ENCODE measurements at places on chromosomes 7 and 10.
A peak's percentile ranks its signal among the peaks of the same experiment; 100 is the strongest.

DNA sequence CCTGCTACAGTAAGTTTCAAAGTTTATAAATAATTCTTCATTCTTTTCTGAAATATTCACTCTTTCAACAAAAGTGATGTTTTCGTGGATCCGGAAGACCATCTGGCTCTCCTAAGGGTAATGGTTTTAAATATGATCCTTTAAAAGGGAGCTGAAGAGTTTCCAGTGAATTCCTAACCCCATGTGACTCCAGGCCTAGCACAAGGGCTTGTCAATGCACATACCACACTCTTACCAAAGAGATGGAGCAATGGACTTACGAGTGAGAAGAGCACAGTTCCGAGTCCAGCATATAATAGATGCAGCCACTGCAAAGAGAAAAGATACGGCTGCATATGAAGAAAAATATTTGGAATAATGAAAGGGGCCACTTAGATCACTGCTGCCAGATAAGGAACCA is 32.1 kb upstream of the GATAD1 start:
- DNase-seq: no peak

GRCh38 chr10:114681542-114681941 is 23.5 kb upstream of the ABLIM1 start:
- no peak for DNase-seq

- no peak for DNase-seq
These were observed 75.4 kb downstream of the WIPF3 start for GRCh38 chr7:29881724-29882123.

DNA sequence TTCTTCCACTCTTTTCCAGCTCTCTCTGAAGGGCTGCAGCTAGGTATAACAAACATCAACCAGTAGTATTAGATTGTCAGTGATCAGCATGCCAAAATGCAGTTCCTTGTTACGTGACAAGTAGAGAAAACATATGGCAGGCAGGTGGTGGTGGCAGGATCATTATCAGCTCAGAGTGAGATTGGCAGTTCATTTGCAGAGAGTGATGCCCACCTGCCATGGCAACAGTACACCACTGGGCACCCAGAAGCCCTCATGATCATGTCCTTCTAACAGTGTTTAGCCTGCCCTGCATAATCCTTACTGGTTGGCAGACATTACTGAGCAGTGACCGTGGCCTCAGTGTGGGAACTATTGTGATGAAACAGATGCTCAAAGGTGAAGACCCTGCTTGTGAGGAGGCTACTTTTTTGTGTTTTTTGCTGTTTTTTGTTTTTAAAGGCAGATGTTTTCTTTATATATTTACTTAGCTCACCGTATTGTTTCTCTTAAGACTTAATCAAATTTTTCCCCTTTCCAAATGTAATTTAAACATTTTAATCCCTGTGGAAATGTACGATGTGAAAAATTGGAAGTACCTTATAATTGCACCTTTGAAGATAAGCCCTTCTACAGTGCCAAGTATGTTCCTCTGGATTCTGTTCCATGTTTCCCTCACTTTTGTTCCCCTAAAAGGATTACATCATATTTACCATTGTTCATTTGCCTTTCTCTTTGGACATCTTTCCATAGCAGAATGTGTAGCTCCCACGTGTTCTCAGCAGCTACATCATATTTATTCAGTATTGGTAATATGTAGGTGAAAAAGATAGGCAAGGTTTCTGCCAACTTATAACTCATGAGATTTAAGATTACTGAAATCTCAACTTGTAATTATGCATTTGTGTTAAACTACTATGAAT is 179.6 kb downstream of the SND1 start:
- no peak for DNase-seq

DNA sequence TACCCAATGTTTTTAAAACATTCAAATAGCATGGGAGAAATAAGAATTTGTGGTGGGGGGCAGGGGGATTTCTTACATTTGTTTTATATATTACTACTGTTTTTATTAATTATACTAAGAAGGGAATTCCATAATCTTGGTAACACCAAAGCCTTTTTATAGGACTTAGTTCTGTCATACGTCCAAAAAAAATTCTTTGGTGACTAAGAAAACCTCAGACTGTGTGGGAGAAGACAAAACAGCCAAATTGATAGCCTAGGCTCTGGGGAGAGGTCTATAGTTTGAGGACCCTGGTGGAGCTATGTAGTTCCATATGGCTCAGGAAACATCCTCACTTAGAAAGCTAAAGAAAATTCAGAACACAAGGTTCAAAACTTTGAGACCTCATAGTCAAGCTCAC is 23.4 kb downstream of the ACSM6 start:
- no peak for DNase-seq

DNA sequence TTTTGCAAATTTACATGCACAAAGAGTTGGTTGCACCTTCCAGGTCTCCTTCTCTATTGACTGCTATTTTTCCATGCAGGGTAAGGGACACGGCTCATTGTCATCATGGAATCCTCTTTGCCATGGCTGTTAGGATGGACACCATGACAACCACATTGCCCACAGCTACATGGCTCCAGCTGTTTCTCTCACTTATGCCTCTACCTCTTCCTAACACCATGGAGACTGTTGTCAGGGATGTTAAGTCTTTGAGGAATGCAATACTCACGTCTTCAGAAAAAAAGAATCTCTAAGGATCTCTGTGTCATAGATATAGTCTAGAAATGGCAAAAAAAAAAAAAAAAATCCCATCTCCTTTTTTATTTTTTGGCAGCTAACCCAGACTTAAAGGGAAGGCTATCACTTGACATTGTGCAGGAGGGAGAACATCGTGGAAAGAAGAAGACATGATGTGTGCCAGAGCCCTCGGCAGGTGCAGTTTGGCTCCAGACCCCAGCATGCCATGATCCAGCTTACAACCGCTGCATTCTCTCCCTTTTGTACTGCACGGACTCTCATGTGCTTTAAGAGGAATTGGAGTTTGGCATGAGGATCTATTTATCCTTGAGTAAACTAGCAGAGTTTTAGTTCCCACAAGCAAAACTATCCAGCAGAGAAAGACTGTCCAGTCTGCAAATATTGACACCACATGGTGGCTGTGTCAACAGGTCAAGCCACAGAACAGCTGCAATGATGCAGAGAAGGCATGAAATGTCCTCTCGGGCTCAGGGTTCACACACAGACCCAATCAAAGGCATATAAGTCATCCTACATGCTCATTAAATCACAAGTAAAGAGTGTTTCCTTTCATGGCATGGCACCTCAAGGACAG is 70.8 kb downstream of the FRMD4A start:
- no peak for DNase-seq

- DNase-seq: peak; percentile 65
These were observed 1.2 kb downstream of the COL26A1 start for GRCh38 chr7:101363734-101364374.

DNA sequence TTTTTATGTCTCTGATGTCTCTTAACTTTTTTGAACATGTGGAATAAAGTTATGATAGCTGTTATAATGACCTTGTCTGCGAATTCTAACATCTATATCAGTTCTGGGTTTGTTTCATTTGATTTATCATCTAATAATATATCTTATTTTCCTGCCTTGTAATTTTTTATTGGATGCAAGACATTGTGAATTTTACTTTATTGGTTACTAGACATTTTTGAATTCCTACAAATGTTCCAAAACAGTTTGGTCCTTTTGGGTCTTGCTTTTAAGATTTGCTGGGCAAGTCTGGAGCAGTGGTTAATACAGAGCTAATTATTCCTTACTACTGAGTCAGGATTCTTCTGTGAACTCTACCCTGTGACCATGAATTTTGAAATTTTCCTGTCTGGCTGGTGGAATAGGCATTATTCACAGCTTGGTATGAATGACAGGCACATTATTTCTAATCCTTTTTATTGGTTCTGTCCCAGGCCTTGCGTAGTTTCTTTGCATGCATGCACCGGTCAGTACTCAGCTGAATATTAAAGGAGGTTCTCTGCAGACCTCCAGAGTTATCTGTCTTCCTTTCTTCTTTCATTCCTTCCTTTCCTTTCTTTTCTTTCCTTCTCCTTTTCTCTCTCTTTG is 9.0 kb downstream of the CUTC start:
- DNase-seq: no peak

GRCh38 chr7:90580051-90580450 is 16.1 kb upstream of the CDK14 start:
- DNase-seq: no peak

DNA sequence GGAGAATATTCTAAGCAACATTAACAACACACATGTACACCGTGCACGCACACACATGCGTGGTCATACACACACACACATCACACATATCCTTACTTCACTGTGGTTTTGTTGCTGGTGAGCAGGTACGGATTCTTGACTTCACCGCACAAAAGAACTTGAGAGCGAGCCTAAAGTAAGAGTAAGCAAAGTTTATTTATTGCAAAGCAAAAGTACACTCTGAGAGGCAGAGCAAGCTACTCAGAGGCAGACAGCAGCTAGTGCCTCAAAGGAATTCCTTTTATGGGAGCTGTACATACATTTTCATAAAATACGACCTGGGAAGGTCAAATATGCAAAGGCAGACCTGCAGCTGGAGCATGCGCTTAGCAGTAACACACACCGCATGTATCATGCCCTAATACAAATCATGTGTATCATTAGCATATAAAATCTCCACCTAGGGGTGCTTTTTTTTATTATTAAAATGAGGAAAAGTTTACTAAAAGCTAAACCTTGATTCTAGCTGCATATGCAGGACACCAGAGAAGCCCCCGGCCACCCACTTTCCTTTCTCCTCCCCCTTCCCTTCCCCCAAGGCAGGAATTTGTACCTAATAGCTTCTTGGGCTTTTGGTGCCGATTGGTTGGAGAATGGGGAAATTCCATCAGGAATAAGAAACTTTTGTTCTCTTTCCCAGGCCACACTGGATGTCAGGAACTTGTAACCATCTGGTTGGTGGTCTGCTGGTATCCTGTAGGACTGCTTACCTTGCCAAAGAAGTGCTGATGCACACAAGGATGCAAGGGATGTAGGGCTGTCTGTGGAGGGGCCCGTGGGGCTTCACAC is 16.5 kb upstream of the GPR37 start:
- no peak for DNase-seq

DNA sequence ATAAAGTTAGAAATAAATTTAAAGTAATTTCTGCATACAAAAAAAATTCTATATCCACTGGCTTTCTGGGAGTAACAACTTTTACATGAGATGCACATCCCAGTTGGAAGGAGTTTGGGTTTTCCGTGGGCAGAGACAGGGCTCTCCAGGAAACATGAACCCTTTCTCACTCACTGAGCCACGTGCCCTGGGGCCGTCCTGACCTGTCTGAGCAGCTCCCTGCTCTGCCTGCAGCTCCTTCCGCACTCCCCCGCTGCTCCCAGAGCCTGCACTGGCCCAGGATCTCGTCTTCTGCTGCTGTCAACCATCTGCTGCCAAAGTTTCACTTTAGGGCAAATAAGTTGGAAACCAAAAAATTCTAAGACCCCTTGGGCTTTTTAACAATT is 169.1 kb downstream of the DIP2C start:
- no peak for DNase-seq

GRCh38 chr7:129502708-129503685 is 666 bp downstream of the SMKR1 start:
- no peak for DNase-seq

GRCh38 chr10:84826704-84827103 is 498.3 kb downstream of the CCSER2 start:
- DNase-seq: no peak

GRCh38 chr10:13943735-13944398 is 357.1 kb downstream of the PRPF18 start:
- no peak for DNase-seq

- no peak for DNase-seq
These were observed 185.2 kb upstream of the DGKB start for GRCh38 chr7:15087771-15088170.

DNA sequence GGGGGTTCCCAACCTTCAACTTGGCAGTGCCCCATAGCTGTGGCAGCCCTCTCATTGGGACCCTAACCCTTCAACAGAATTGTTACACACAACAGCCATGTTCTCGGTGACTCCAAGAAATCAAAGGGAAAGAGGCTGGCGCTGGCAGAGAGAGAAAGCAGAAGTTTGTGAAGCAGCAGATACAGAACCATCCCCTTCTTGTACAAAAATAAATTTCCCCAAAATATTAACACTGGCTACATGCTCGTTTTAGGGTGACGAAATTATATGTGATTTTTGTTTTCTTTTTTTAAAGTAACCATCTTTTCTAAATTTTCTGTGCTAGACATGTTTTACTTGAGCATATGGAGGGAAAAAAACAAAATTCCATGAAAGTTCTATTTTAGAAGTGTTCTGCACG is 45.2 kb upstream of the SAMD8 start:
- DNase-seq: no peak

GRCh38 chr10:16884497-16884896 is 67.3 kb upstream of the RSU1 start:
- no peak for DNase-seq

- no peak for DNase-seq
These were observed 63.3 kb upstream of the DNAJB12 start for GRCh38 chr10:72417971-72418370.

GRCh38 chr7:157589680-157590079 is 252.9 kb downstream of the DNAJB6 start:
- no peak for DNase-seq

Data from activated CD4-positive, alpha-beta T cell treated with anti-CD3 and anti-CD28 coated beads, Interleukin-2, Interleukin-4, amounts not matched to agents 100 ng/mL and 50 ng/mL, durations not matched to agents 16 hours and 8 hours (primary cell).